ENCODE measurements at places on chromosomes 6 and 20.

GRCh38 chr6:33957892-33958525 is 154.2 kb upstream of the MLN start:
- DNase-seq = no peak

DNA sequence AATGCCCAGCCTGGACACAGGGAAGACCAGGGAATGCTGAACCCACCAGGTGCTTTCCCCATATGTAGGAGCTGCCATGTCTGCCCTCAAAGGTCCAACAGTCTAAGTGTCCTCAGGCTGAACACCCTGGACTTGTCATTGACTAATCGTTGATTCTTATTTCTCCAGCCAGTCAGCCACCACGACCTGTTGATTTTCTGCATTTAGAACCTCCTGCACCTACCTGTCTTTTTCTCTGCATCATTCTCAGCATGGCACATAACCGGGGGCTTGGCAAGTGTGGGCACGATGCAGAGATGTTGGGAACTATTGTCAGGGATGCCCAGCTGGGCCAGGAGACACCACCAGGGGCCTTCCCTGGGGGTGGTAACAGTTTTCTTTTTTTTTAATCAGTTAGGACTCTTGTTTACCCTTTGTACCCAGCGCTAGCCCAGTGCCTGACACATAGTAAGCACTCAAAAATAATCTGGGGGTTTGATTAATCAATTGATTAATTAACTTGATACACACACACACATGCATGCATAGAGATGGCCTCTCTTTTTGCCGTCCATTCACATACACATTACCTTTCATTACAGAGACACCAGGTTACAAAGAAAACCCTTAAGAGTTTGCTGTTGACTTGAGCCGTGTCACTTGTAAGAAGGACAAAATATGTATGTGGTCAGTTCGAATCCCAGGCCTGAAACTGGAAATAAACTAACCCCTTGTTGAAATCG is 29.0 kb upstream of the SCUBE3 start:
- no peak for DNase-seq

DNA sequence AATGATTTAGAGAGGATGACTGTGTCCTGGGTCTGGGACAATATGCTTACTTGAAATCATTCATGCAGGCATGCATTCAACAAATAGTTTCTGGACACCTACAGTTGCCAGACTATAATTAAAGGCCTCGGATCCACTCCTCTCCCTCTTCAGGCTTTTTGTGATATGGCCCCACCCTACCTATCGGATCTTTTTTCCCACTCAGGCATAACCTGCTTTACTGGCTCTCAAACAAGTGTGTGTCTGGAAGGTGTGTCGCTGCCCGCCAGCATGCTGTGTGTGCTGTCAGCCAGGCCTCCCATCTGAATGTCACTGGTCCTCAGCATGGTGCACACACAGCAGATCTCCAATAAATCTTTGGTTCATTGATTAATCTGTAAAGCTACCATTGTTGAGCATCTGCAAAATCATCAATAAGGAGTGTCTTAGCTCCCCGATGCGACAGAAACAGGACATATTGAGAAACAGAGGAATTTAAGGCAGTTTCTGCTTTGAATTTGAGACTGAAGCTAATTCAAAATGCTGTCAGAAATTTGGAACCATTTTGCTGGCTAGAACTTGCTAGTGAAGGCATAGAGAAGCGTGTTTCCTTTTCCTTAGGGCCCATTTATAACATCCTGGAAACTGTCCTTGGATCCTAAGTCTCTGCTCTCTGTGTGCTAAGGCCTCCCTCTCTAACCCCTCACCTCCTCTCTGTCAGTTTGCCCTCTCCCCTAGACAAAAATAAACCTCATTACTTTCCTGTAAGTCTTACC is 23.5 kb upstream of the CCN6 start:
- no peak for DNase-seq

DNA sequence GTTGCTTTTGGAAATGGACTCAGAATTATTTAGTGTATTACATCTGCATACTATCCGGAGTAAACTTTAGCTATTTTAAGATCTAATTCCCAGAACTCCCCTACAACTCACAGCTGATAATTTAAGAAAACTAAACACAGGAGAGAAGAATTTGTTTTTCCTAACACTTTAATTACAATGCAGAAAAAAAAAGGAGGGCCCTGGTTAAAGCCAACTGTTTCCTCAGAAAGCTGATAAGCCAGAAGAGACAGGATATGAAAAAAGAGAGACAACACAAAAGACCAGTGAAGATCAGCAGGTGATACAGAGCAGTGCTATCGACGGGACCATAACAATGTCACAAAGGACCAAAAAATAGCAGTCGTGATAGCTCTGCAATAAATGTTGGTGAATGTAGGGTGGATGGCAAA is 5.8 kb downstream of the IFNGR1 start:
- no peak for DNase-seq

GRCh38 chr6:27141529-27142015 is 105.9 kb upstream of the PRSS16 start:
- DNase-seq = no peak

GRCh38 chr6:32883789-32884188 is 29.8 kb downstream of the PSMB9 start:
- DNase-seq = no peak

DNA sequence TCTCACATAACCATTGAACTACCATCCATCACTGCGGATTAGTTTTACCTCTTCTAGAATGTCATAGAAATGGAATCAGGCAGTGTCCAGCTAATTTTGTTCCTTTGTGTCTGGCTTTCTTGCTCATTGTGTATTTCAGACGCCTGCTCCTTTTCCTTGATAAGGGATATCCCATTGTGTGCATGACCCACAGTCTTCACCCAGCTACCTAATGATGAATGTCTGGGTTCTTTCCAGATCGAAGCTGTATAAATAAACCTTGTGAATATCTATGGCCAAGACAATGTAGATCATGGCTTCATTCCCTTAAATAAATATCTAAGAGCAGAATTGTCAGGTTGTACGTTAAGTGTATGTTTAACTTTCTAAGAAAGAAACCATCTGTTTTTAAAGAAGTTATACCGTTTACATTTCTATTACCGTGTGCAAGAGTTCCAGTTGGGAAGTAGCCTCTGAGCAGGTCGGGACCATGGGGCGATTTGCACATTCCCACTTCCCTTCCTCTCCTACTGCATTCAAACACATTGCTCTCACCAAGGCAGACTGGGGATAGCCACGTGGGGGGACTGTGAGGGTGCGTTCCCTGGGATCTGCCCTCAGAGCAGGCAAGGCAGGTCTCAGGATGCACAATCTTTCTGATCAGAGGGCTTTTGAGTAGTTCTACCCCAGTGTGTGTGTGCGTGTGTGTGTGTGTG is 13.1 kb downstream of the CD93 start:
- no peak for DNase-seq

DNA sequence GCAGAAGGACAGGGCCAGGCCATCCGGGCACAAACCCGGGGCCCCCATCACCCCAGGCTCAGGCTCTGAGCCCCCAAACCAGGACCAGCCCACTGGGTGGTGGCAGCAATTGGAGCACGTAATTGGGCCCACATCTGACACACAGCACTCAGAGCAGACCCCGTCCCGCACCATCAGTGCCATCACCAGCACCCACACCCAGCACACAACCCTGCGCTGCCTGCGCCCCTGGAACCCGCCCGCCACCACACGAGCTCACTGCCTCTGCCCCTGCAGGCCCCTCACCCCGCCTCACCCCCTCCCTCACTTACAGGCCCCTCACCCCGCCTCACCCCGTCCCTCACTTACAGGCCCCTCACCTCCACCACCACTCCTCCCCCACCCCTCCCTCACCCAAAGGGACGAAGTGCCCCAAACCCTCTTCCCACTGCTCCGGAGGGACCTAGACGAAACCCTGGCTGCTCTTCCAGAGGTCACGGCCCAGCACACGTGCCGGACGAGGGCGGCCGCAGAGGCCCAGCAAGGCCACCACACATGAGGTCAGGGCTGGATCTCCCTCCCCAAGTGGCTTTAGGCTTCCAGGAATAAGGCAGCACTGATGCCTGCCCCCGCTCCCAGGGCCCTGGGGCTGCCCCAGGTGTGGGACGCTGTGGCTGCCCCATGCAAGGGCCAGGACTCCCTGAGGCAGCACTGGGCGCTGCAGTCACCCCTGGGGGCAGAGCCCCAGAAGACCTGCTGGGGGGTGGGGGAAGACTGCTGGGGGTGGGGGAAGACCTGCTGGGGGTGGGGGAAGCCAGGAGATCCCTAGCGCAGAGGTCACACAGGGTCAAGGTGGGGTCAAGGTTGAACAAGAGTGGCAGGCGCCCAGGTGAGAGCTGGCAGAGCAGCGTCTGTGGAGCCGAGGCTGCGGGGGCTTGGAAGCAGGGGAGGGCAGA is 22.4 kb downstream of the KCNQ2 start:
- DNase-seq = no peak

- no peak for DNase-seq
Measured at GRCh38 chr6:33192105-33192646, at the start of gene COL11A2. Gene COL11A2, minus strand, starts transcription at chr6:33192467. Its CDS starts 227 bp downstream, at chr6:33192240.
